Dorsolateral prefrontal cortex (tissue), 122 donors: ENCODE measurements at places on chromosomes 4 and X.

- DNase-seq = no peak
Observed at GRCh38 chr4:123403080-123403604, 6.5 kb downstream of the SPRY1 start.

DNA sequence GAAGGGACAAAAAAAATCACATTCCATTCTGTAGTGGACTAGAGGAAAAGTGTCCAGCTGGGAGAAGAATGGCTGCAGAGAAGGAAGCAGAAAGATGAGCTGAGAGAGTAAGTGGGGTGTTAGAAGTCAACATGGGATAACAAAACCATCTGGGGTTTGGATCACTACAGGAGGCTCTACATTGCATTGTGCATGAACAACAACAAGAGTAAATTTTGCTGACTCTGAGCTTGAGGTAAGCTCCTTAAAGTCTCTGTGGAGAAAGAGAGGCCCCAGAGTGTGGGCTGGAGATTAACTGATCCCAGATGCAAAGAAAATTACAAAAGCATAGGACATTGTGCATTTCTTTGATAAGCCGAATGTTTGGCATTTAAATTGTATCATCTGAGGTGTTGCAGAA, 128.9 kb downstream of the UGT8 start:
- DNase-seq = no peak

DNA sequence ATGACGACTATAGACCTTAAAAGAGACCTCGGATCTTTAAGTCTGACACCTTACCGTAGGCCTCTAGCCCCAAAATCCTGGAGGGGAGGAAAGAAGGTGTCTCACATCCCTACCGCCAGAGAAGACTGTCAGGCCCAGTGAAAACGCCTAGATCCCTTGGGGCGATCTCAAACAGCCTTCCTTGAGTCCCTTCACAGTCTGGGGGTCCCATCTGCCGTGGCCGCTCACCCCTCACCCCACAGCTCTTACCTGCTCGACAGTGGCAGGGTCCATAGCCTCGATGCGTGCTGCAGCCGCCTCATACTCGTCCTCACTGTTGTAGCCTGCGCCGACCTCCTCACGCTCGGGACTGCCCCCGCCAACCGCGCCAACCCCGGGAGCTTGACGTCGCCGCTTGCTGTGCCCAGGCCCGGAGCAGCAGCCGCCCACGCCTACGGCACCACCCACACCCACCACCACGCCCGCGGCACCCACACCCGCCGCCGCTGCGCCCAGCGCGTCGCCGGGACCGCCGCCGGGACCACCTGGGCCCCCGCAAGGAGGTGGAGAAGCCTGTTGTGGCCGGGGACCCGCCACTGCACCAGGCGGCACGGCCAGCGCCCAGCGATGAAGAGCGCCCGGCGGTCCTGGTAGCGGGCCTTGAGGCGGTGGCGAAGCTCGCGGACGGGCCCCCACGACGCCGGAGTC, 536 bp downstream of the OTUD5 start:
- DNase-seq = no peak

GRCh38 chr4:147355032-147355656, 125.8 kb upstream of the EDNRA start:
- no peak for DNase-seq

DNA sequence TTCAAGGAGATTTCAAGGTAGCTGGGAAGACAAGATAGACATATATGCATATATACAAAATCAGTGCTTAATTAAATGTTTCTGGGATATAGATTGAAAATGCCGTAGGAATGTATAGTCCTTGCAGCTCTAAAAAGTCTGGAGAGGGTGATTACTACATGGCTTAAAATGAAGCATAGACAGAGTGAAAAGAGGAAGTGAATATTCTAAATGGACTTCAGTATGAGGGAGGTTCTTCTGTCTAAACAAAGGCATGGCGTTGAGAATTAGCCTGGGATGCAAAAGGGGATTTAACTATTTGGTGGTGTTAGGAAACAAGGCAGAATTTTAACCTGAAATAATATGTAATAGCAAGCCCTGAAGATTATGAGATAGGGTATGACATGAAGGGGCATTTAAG, 141.5 kb upstream of the FRMPD4 start:
- no peak for DNase-seq

GRCh38 chr4:8777320-8778196, 94.1 kb downstream of the HMX1 start:
- peak; percentile 17 for DNase-seq

GRCh38 chr4:20281453-20281852, 29.7 kb downstream of the SLIT2 start:
- no peak for DNase-seq
